CD4-positive, alpha-beta T cell (primary cell): ENCODE measurements at places on chromosomes 5 and 9.

DNA sequence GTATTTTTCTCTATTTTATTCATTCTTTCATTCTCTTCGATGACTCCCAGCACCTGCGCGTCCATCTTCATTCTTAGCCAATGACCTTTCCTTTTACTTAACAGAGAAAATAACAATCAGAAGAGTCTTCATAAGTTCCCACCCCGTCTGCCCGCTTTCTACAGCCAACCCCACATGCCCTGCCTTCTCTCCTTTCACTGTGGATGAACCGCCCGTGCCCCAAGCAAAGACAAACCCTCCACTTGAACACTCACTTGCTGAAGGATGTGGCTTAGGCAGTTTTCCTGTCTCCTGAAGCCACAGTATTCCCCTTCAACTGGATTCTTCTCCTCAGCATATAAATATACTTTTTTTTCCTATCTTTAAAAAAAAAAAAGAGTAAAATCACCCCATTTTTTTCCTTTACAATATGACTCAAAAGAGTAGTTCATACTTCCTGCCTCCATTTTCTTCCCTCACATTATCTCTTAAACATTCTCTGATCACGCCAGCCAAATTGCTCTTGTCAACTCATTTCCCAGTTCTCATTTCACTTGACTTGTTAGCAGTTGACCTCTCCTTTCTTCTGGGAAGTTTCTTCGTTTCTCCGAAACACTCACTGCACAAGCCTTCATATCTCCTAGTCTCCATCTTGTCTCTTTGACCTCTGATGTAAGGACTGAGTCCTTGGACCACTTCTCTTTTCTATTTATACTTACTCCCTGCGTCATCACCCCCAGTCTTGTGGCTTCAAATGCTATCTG, 11.1 kb downstream of the NIPSNAP3B start:
- no peak for DNase-seq

DNA sequence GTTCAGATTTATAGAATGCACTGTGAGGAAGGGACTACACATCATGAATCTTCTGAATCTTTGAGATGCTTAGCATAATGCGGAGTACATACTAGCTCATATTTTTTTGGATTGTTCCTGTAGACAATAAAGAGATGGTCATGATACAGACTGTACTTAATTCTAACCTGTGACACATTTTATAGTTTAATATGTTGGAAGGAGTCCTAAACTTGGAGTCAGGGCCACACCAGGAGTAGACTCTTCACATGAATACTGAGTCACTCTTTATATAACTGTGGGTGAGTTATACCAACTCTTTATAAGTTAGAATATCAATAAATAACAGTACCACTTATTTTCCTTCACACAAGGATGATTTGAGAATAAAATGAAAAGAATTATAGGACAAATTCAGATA, 16.9 kb downstream of the C9orf85 start:
- no peak for DNase-seq

DNA sequence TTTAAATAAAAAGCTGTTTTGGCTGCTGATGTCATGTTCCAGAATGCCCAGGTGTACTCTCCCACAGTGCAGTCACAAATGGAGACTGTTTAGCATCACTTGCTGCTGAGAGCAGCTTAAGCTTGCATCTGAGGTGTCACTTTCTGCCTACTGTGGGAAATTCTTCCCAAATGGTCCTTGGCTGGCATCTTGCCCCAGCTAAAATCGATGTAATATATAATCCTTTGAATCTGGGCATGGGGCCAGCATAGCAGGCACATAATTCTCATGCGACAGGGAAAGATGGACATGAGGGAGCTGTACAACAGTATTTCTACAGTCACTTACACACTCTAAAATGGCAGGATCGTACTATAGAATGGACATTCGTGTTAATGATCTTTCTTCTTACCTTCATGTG, 144.3 kb downstream of the MACIR start:
- no peak for DNase-seq

DNA sequence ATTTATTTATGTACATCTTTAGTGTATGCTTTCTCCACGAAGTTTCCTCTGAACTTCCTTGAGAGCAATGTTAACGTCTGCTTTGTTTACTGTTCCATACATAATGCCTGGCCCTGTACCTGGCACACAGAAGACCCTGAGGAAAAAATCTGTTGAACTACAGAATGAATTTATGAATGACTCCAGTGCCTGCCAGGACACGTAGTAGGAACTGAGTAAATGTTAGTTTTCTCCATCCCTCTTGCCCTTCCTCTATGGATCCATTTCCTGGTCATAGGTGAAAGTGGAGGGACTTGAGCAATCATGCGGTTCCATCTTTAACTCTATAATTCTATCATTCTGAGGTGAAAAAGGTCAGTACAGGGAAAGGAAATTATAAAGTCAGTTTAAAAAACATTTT, 117.7 kb downstream of the MAPKAP1 start:
- DNase-seq: no peak

DNA sequence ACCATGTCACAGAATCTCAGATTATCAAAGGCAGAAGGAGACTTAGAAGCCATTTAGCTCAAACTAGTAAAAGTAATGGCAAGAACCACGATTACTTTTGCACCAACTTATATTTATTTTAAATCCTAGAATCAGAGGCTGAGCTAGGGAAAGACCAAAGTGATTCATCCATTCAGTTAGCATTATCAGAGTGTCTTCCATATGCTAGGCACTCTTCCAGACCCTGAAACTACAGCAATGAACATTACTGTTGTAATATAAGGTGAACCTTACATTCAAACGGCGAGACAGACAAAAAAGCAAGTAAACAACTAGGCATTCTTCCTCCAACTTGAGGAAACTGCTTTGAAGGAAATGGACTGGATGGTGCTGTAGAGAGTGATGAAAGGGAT, 7.9 kb downstream of the PDE6A start:
- no peak for DNase-seq

DNA sequence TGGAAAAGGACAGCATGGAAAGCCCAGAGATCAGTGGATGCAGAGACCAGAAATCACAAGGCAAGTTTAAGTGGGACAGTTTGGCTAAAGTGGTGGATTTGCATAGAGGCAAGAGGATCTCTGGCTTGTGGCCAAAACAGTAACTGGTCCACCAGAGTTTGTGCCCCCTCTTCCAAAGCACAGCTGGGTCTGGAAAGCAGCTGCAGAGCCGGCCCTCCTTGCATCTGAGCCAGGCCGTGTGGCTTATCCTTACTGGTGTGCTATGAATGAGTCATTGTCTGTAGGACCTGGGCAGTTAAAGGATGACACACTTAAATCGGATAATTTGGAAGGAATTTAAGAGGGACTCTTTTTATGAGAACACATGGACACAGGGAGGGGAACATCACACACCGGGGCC, 146.6 kb downstream of the PIP5K1B start:
- no peak for DNase-seq

- DNase-seq: peak; percentile 60
These were observed 5.0 kb upstream of the RNF44 start for GRCh38 chr5:176542135-176542595.

- no peak for DNase-seq
These were observed 24.6 kb downstream of the MEF2C start for GRCh38 chr5:88858392-88858791.

- no peak for DNase-seq
These were observed 84.1 kb downstream of the MAMDC2 start for GRCh38 chr9:70127540-70128416.

- peak; percentile 94 for DNase-seq
These were observed at the start of gene FAM120A for GRCh38 chr9:93450945-93451815. FAM120A (plus strand) TSS chr9:93451685; CDS start chr9:93451916, 231 bp downstream.

DNA sequence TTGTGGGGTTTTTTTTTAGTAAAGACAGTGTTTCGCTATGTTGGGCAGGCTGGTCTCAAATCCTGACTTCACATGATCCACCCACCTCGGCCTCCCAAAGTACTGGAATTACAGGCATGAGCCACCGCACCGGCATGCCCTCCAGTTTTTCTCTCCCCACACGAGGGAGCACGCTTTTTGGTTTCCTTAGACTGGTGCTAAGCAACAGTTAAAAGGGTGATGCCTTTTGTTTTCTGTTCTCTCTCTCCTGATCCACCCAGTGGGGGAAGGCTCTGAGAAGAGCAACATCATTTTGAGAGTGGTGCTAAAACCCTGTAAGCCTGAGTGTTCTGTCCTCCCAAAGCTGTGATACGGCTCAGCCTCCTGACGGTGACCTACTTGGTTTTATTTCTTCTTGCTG, 146.6 kb downstream of the MAN2A1 start:
- DNase-seq: no peak

DNA sequence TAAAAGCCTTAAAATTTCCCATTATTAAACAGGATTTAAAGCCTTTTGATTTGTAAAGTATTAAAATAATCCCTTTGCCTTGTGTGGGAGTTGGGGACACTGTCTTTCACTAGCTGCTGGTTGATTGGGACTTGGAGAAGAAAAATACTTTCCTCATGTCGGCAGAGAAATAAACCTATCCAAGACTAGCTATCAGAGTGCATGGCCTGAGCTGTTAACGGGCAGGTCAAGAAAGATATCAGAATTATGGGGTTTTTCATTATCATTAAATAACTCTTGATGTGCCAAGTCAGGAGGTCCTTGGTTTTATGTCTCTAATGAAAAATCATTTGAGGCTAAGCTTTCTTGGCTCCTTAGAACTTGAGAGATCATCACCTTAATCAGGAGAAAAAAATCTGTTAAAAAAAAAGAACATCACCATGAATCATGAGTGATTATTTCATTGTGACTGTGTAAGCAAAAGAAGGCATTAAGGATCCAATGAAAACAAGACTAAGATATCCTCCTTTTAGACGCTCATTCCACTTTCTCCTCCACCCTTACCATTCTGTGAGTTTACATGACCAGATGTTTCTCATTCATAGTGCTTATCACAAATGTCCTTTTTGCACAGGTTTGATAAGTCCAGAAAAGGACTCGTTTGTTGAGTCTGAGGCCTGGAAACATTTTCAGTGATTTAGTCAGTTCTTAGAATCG, 140.4 kb upstream of the EGFLAM start:
- DNase-seq: no peak

DNA sequence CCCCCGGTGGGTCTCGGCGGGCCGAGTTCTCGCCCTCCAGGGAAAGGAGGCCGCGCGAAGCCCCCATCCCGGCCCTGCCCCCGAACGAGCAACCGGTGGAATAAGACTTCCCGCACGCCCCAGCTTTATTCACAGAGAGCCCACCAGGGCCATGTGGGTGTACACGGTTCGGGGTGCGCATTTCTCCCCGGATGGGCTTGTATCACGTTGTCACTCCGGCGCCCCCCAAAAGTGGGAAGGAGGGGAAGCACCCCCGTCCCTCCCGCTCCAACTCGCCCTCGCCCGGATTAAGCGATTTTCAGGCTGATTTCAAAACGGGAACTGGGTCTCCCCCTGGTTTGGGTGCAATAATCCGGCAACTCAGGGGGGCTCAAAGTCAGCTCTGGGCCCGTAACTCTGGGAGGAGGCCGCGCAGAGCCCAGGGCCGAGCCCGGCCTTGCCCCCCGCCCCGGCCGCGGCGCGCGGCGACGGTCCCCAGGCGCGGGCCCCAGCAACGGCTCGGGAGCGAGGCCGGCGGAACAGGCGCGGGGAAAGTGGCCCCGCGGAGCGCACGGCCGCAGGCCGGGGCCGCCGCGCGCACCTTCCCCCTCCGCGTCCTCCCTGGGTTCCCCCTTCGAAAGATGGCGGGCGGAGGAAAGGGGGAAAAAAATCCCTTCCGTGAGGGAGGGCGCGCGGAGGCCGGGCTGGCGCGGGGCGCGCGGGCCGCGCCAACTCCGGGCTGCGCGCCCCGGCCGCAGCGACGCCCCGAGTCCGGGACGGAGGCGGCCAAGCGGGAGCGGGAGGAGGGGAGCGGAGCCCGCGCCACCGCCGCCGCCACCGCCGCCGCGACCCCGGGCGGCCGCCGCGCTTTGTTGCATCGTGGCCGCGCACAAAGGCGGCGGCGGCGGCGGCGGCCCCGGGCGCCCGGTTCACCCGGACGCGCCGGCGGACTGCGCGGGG, 644 bp downstream of the BRD3 start:
- DNase-seq: peak; percentile 47

DNA sequence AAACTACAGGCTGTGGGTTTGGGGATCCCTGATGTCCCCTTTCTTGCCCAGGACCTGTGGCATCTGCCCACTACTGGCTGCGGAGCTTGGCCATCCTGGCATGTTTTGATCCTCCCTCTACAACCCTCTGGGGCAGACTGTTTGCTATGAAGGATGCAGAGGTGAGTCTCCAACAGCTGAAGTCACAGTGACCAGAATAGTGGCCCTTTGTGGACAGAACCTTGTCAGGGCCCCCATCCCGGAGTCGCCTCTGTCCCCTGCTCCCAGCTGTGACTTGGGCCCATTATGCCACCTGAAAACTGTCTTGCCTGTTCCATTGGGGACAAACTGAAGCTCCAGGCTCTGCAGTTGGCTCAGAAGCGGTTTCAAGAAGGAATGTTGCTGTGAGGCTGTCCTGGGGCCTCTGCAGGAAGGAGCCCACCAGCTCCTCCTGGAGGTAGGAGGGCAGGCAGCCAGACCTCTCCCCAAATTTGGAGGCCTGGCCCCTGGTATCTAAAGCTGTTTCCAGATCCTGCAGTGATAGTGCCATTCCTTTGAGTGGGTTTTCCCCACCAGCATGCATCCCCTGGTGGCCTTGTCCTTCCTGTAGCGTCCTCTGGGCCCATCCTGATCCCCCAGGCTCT, 93.3 kb downstream of the BARX1 start:
- no peak for DNase-seq

GRCh38 chr9:385818-386398, 171.2 kb downstream of the DOCK8 start:
- no peak for DNase-seq
